ENCODE measurements at places on chromosomes 6 and 20.

DNA sequence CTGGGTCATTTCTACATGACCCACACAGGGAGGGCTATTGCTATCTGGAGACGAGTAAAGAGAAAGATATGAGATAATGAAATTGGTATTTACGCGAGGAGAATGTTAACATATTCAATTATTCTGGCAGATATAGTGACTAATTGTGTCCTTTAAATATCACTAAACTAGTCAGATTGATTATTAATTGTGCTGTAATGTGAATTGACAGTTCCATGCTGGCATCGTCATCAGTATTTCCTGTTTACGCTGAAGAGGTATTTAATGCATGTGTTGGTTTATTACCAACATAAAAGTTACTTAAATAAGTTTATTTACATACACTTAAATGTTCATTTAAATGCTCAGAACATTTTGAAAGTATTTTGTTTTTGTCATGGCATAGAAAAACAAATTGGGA, 35.7 kb upstream of the OGFRL1 start:
- DNase-seq, result no peak

- DNase-seq, result no peak
Observed at GRCh38 chr6:138278326-138278725, 60.0 kb upstream of the PBOV1 start.

GRCh38 chr6:6277413-6277812, 43.0 kb downstream of the F13A1 start:
- DNase-seq, result no peak

DNA sequence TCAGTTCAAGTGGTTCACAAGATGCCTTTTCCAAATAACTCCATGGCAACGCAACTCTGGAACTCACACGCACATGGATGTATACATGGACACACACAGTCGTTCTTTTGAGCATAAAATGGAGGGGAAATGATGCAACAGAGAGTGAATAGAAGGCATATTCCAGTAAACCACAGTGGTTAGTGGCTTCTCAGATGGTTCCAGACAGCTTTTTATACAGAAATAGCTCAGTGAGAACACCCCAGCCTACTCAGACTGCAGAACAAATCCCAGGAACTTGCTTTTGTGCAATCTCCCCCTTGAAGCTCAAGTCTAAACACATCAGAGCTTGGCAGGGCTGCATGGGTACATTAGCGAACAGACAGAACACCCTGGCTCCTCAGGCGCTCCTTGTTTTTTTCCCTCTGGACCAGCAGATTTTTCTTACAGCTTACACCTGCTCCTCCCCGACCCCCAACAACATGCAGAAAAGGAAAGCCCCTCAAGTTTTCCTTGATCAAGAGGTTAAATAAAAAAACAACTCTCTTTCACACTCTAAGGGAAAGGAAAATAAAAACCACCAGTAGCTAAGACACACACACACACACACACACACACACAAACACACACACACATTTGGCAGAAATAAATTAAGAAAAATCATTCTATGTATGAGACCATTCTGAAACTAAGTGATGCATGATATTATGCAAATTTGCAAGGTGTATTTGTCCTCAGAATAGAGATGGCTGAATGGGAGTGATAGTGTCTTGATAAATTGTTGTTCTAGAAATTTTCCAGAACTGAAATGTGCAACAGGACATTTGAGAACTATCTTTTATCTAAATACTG, 51.2 kb upstream of the RANBP9 start:
- DNase-seq, result no peak

DNA sequence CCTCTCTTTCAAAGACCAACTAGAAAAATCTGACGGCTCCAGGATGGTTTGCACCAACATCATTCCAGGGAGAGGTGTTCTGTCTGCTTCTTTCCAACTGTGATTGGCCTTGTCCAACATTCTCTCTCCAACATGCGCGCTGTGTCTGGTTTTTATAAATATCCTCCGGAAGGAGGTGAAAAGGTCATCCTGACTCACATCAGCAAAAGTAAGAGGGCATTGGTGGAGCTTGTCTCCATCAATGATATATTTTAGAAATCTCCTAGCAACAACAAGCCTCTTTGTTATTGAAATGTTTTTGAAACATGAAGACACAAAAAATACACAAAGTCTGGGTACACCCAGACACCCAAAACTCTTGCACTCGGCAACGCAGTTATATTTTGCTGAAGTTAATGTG, 475.3 kb upstream of the JARID2 start:
- DNase-seq, result no peak

DNA sequence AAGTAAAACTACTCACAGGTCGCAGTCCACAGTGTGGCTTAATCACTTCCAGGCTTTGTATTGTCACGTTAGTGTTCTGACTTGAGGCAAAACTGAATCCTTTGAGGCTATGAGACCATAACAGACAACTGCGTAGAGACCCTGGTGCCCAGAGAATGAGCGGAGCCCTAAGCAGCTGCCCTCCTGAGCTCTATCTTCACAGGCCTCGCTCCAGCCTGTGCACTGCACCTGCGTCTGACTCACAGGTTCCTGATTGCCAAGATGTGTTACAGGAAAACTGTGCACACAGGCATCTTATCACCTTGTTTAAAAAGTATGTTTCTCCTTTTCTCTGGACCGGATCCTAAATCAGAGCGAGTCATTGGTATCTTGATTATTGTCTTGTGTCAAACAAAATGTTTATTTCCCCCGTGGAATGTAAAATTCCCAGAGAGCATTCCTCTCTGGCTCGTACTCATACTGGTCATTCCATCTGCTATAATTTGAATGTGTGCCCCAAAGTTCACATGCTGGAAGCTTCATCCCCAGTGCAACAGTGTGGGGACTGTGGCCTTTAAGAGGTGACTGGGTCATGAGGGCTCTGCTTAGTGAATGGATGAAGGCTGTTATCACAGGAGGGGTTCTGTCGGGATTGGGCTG, 25.7 kb downstream of the PRR18 start:
- no peak for DNase-seq

DNA sequence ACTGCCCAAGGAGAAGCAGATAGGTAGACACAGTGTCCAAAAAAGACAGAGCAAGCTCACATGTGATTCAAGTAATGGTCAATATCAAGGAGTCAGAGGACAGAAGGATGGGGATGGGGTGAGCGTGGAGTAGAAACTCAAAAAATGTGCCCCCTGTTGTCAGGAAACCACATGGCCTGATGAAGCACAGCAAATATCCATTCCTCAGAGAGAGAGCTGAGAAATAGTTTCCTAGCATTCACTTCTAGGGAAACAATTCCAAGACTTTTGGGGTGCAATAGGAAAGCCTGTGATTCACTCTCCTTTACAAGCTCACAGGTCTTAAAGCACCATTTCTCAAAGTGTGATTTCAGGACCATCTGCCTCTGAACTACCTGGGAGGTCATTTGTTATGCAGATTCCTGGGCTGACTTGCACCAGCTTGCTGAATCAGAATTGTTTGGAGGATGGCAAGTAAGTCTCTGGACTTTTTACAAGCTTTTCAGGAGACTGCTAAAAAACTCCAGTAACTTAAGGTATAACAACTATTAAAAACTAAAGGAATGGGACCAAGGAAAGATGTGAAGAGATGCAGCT, 432.8 kb downstream of the HDGFL1 start:
- DNase-seq, result no peak

DNA sequence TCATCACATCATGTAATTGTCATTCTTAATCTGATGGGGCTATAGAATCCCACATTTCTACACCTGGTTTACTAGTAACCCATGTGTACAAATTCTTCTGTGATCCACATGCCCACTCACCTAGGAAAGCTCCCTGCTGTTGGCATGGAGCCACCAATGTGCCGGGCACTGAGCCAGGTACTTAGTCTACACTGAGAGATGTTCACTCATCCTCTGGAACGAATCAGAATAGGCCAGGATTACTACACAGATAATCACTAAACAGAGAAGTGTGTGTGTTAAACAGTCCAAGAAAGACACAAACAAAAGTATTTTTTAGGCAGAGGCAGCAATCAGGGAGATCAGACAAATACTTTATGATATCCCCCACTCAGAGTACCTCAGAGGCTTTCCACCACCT, 193.2 kb upstream of the VGLL2 start:
- no peak for DNase-seq

- no peak for DNase-seq
Observed at GRCh38 chr20:23245553-23246181, 104.9 kb upstream of the NXT1 start.

- no peak for DNase-seq
Observed at GRCh38 chr20:5180421-5180820, 53.6 kb downstream of the CDS2 start.

GRCh38 chr6:169528755-169529154, 173.1 kb downstream of the WDR27 start:
- DNase-seq, result no peak

DNA sequence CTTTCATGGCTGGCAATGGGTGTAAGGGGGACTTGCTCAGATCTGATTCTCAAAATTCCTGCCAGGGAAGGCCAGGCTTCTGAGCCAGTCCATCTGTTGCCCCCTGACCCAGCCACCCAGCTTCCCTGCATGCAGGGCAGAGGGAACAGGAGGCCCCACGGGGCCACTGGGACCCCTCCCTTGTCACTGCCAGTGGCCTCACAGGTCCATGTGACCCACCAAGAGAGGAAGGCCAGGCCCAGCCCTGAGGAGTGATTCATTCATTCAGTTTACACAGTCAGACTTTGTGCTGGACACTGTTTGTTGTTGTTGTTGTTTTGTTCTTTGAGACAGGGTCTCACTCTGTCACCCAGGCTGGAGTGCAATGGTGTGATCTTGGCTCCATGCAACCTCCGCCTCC, 39.5 kb downstream of the UBE2V1 start:
- no peak for DNase-seq

DNA sequence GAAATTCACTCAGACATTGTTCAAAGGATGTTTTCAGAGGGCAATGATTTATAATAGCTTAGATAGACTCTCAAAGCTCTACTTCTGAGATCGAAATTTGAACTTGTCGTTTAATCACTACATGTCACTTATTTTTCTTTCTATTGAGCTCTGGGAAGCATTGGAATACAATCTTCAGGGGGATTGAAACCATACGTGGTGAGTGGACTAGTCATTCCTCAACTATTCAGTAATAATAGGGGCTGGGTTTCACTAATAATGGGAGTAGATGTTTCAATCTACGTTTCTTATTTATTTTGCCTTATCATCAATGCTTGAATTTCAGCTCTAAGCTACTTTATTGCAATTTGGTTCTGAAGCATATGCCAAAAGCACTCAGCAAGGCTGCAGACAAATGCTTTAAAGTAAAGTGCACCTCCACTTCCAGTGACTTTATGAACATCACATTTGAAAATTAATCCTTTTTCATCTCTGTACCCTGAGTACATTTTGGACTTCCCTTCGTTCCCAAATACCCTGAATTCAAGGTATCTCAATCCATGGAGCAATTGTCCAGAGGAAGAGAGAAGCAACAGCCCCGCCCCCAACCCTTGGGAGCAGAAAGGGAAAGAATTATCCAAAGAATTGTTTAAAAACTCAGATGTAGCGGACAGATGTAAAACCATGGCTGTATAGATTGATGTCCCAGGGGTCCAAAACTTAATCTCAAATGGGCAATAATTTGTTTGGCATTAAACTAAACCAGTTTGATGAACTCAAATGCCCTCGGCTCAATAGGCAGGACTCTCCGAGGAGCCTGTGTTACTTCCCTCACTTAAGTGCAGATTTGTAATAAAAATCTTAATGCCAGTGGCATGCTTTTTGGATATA, 68.1 kb downstream of the HFE start:
- no peak for DNase-seq

DNA sequence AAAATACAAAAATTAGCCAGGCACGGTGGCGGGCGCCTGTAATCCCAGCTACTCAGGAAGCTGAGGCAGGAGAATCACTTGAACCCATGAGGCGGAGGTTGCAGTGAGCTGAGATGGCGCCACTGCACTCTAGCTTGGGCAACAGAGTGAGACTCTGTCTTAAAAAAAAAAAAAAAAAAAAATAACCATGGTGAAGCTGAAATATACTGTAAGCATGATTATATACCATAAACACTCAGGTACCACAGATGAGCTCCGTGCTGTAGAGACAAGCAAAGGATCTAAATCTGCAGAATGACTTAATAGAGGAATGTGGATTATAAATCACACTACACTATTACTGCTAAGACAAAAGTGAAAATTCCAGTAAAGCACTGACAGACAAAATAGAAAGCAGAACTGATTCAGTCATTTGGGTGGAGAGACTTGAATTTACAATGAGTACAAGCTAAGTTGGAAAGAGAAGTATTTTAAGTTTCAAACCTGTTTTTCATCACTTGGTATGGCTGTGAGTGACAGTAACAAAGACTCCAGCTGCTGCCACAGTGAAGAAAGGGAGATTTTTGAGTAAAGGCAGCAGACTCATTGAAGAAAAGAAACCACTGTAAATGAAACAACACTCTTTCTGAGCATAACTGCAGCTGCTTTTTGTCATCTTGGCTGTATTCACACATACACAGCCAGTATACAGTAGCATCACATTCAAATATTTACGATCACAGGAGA, 322.1 kb downstream of the RNGTT start:
- DNase-seq, result no peak

DNA sequence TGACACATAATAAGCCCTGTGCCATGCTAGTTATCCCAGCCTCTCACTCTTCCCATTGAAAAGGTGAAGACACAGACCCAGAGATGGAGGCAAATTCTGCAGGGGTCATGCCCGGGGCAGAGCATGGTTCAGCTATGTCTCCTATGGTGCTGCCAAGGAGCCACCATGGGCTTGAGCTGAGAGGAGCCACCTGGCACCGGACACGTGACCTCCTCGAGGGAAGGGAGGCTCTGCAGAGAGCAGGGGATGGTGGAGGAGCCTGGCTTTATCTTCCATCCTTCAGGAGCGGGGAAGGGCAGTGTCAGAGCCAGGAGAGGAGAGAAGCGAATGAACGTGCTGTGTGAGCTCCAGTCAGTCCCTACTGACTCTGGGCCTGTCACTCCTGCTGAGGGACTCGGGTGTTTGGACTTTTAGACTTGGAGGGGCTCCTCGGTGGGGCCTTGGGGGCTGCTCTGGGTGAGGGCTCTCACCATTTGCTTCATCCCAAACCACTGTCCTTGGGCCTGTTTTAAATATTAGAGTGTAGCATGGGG, 11.1 kb upstream of the CCN5 start:
- no peak for DNase-seq

DNA sequence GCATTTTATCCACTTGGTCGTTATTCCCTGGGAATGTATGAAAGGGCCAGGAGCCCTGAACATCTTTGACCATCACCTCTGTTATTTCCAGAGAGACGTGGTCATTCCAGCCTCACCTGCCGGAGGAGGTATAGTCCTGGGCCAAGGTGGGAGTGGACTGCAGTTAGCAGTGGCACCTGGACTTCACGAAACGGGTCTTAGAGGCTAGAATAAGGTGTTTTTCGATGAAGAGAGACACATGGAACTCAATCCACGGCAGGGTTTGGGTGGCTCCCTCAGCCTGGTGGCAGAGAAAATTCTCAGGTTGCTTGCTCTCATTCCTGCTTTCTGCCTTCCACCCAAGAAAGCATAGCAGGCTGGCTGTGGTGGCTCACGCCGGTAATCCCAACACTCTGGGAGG, 48.0 kb downstream of the BMP6 start:
- DNase-seq, result no peak

- peak; percentile 12 for DNase-seq
Observed at GRCh38 chr6:28884423-28885131, 39.2 kb downstream of the TRIM27 start.

GRCh38 chr20:7722564-7722963, 217.7 kb downstream of the HAO1 start:
- no peak for DNase-seq

Measured in activated CD4-positive, CD25-positive, alpha-beta regulatory T cell (primary cell).